IPS DF 19.7 (cell line): ENCODE measurements at places on chromosomes 3 and 15.

- DNase-seq, result no peak
Measured at GRCh38 chr3:107690522-107691138, 167.9 kb downstream of the BBX start.

DNA sequence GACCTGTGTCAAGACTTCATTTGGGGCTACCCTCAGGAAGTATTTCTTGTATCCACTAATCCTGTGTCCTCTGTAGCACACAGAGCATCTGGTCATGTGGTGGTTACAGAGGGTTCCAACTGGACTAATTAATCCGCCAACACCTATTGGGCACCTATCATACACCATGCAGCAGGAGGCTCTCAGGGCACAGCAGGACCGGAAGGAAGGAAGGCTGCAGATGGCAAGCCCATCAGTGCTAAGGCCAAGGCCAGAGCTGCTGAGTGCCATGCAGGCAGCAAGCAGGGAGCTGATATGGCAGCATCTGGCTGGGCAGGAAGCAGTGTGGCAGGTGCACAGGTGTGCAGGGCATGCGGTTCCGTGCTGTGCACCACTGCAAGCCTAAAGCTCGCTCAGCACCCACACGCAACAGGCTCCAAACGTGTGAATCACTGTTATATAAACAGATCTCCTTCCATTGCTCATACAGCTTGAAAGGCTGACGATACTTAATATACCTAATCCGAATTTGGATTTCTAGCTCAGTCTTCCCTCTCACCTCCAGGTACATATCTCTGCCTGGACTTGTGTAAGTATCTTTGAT lies 64.4 kb upstream of the SNRPA1 start:
- no peak for DNase-seq

GRCh38 chr3:139358841-139359562 lies 15.2 kb downstream of the MRPS22 start:
- no peak for DNase-seq

DNA sequence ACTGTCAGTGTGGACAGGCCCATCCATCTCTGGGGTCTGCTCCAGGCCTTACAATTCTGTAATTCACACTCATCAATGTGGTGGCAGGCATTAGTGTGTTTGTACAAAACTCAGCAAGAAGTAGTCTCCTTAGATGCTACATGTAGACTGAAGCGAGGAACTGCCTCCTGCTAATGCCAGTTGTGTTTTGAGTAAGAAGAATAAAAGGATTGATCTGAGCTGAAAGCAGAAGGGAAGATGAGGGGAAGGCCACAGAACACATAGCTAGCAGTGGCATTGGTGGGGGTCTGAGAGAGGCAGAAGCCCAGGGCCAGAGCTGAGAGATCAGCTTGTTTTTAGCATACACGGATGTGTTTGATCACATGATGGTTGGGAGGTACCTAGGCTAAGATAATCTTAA lies 144.1 kb downstream of the TIGIT start:
- no peak for DNase-seq

DNA sequence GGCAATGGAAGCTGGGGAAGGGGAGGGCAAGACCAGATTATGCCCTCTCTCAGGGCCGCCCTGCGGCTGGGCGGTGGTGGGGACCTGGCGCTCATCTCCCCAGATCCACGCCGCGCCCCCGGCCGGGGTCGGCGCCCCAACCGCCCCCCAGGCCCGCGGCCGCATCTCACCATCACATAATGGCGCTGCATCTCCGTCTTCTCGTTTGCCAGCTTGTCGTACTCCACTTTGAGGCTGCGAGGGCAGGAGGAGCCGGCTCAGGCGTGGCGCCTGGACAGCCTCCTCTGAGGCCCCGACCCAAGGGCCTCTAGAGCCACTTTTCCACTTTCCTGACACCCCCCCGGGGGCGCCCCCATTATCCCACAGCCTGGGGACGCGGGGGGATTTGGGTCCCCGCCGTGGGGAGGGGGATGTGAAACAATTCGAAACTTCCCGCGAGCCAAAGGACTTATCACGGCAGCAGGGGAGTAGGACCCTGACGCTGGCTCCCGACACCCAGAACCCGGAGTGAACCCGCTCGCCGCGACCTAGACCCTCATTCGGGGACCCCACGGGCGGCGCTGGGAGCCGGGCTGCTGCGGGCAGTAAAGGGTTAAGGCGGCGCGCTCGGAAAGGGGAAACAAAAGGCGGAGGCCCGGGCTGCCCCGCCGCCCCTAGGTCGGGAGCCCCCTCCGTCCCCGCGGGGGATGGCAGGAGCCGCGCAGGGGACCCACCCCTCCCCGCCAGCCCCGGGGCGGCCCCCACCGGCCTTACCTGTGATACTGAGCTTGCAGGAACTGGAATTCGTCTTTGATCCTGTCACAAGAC lies 2.1 kb downstream of the TLE3 start:
- DNase-seq, result no peak

DNA sequence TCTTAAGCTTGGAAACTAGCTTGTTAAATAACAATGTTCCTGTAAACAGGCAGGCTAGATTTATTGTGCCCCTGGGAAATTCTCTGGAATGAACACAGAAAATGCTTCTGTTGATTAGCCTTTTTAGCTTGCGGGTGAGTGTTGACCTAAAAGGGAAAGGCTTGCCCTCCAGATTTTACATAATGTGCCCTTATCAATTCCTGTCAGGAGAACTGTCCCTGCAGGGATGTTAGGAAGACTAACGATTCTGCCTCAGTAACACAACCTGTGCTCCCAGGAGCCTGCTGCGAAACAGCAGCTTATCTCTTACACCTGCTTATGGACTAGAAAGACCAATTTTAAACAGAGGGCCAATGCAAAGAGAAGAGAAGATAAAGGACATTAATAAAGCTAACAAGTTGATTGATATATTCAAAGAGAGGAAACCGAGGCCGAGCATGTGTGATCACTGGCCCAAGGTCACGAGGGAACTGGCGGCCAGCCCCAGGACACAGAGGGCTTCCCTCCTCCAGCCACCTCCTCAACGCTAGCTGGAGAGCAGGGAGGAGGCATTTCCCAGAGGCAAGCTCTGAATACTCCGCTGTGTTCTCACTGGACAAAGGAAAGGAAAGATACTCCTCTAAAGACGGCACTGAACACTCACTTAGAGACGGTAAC lies 48.4 kb upstream of the TJP1 start:
- no peak for DNase-seq

GRCh38 chr3:161148832-161149475 lies 43.8 kb upstream of the B3GALNT1 start:
- DNase-seq, result no peak

DNA sequence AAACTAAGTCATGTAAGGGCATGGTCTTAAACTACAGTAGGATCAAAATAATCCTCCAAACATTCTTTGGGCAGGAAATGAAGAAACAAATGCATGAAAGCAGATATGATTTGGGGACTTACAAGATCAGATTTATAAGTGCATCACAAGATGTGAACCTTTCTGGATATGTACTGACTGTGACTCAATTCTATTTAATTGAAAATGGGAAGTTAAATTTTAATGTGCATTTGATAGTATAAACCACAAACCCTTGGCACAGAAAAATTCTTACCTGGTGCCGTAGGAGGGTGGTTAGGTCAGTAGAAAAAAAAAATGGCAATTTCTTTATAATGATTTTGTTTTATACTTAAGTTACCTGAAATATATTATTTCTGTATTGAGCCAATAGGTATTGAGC lies 262.5 kb upstream of the TGFBR2 start:
- DNase-seq, result no peak

DNA sequence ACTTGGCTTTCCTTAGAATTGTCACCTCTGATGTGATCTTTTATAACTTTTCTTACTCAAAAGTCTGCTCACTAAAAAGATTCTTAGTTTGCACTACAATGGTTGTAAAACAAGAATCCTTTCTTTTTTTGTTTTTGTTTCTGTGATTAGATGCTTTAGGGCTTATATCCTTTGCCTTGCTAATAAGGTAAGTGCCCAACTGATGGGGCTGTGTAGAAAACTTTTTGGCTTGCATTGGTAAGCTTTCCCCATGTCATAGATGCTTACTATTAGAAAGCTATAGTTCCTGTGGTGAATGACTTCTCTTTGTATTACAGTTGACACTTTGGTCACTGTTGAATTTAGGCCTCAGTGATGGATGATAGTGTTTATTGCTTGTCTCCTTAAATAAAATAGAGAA lies 5.1 kb downstream of the ABHD5 start:
- no peak for DNase-seq
